GM06990 (cell line): ENCODE measurements at places on chromosomes 3 and 15.

GRCh38 chr15:82587805-82588204 is 47.5 kb upstream of the RPS17 start:
- no peak for DNase-seq

- no peak for DNase-seq
Measured at GRCh38 chr15:37625576-37625975, 308.9 kb upstream of the TMCO5A start.

DNA sequence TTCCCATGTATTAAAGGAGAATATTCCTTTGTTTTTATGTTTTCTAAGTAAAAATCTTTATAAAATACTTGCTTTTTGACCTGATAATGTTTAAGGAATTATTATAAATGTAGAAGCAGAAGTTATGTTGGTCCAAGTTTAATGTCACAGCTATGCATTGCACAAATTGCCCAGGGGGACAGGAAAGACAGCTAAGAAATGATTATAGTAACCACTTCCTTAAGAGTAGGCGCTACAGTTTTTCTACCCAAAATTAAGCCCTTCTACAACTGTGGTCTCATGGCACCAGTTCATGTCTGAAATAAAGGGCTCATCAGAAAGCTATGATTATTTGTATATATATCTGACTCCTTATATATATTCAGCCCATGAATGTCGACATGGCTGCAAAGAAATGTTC is 176.4 kb downstream of the GBE1 start:
- no peak for DNase-seq

GRCh38 chr15:25800761-25801515 is 62.2 kb downstream of the ATP10A start:
- no peak for DNase-seq

DNA sequence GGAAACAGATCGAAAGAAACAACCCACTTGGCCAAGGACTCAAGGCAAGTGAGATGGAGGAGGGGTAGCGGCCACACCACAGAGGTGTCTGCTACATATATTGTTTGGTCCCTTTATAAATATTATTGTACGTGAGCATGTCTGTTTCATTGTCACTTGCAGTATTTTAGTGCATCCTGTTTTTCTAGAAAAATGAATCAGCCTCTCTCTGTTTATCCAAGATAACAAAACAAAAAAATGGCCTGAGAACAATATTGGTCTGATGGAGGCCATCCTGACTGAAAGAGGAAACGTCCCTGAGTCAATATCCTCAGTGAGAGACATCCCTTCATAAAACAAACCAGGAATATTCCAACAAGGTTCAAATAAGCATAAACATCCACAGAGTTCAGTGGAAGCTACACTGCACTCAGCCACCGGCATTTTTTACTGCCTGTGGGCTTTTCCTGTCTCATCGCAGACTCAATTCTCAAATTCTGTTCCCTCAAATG is 42.0 kb downstream of the WWTR1 start:
- no peak for DNase-seq

DNA sequence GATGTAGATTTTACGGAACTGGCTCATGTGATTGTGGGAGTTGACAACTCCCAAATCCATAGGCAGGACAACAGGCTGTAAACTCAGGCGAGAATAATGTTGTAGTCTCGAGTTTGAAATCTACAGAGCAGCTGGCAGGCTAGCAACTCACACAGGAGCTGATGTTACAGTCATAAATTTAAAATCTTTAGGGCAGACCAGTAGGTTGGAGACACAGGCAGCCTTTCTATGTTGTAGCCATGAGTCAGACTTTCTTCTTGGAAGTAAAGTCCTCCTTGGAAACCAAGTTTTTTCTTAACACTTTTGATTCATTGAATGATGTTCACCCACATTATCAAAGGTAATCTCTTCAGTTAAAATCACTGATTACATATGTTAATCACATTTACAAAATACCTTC is 89.1 kb upstream of the ALCAM start:
- no peak for DNase-seq

GRCh38 chr3:162678941-162679340 is 1182.3 kb downstream of the OTOL1 start:
- DNase-seq = no peak

DNA sequence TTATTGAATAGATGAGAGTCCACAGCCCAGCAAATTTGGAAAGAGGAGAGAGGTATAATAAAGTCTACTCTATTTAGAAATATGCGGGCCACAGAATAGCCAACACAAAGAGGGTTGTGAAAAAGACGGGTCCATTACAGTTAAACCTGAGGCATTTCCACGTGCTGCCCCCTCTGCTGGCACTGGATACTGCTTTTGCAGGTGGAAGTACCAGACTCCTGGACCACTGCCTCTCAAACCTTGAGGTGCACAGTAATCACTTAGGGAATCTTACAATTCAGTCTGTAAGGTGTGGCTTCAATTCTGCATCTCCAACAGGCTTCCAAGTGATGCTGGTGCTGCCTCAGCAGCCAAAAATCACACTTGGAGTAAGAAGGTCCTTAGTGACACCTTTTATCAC is 3.0 kb upstream of the TFDP2 start:
- DNase-seq = no peak

DNA sequence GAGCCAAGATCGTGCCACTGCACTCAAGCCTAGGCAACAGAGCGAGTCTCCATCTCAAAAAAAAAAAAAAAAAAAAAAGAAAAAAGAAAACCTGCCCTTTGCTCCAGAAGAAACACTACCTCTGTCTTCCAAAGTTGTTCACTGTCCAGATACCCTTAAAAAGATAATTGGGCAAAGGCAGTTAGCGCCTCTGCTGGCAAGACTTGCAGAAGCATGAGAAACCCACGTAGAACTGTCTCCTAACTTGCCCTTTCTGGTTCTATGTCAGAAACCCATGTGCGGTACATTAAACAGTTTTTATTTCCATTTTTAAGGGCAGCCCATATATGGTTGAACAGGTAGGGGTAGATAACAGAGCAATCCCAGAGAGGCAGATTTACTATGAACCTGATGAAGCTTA is 1026.4 kb downstream of the ROBO2 start:
- DNase-seq = no peak

DNA sequence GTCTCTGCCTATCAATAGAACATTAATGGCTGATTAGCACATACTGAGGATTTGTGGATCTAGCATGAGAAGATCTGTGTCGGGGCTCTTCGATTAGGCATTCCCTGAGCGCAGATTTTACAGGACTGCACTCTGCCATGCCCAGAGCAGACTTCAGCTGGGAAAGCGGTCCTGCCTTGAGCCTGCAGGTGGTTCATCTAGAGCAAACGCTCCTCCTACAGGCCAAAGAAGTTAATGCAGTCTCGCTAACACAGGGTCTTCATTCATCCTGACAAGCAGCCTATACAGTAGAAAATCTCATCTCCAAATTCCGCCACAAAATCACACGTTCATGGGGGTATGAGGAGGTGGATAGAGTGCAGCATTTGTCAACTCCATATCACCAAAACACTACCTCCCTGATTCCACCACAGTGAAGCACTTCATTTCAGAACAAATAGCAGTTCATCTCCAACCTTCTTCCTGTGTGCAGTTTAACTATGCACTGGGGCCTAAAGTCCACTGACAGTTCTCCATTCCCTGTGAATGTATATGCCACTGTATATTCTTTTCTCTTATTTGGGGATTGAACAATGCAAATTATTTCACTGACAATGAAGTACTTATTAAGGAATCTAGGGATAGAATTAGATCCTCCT is 405.8 kb downstream of the IGSF11 start:
- DNase-seq = peak; percentile 29

DNA sequence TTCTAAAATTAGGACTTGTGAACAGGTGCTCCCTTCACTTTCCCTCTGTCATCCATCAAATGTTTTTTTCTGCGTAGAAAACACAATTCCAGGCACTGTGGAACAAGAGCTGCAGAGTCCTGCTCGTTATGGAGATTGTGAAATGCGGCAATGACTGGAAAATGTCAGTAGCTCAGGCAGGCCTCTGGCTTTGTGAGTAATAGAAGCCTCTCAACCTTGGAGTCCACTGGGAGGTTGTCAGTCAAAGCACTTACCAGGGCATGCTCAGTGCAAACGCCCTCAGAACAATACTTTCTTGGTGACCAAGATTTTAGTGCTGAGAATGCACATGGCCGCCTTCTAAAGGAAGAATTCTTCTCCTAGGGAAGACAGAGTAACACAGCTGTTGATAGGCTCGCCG is 26.7 kb upstream of the MED12L start:
- no peak for DNase-seq

- no peak for DNase-seq
Measured at GRCh38 chr3:184443364-184443763, 63.5 kb downstream of the CHRD start.

DNA sequence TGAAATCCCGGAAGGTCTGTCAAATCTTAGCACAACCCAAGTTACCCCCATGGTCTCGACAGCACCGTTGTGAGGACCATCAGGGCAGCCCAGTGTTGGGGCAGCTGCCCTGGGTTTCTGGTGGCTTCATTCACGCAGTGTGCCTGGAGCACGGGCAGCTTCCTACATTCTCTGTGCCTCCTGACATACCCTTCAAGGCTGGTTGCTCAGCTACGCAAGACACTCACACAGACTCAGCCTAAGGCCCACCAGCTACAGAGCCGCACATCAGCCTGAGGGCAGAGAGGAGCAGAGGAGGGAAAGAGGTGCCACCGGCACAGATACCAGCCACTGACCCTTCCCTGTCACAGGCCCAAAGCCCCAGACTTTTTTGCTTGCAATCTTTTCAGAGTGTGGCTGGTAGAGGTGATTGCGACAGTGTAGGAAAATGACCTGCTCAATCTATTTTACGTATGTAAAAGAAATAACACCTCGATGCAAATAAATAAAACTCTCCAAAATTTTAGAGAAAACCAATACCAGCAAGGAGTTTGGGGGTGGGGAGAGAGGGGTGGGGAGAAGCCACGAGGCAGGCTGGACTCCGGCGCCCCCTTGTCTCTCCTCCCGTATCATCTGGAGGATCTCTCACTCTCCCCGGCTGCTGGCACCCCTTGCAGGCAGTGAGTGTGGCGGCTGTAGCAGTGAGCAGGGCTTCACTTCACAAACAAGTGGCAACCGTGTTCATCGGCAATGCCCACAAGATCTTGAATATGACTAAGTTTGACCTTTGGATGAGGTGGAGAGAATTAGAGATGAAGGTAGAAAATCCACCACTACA is 12.7 kb downstream of the CSPG5 start:
- DNase-seq = no peak

DNA sequence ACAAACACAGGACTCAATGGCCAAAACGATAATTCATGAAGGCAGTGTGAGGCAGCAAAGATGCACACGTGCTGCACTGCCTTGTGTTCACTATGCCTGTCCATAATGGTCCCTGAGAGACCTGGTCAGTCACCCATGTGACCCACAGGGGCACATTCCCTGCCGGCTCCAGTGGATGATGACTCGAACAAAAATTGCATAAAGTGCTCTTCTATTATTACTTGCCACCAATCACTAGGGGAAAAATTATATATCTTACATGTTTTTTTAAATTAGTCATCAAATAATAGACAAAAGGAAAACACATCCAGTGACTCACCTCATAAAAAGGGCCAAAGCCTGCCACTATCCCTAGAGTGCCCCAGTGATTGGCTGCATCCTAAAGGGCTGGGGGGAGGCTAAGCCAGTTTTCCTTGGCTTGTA is 47.5 kb downstream of the UBP1 start:
- no peak for DNase-seq
